ENCODE measurements at places on chromosomes 7 and 10.

DNA sequence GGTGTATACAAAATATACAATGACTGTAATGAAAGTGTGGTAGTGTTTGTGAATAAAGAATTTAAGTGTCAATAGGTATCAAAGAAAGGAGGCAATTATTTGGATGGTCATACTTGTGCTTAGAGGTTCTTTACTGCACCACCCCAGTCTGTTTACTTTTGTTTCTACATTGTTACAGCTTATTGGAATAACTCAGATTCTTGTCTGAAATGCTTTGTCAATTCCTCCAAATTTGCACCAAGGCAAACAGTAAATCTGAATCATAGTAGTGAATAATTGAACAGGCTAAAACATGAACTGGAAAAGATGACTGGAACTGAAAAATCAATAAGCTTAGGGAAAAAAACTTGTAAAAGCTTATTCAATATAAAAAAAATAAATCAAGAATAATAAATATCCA, 319.2 kb downstream of the EXOC4 start:
- DNase-seq, result no peak

DNA sequence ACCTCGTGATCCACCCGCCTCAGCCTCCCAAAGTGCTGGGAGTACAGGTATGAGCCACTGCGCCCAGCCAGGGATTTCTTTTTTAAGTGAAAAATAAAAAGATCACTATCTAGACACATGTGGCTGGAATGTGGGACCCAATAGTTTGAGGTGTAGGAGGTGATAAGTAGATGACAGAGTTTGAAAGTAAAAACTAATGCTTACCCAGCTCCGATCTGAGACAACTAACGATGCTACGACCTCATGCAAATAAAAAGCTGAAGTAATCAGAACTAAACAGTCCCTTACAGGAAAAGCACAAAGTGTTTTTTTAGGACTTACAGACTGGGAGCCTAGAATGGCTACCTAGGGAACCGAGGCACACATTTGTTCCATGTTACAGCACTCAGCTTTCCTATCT, 23.0 kb downstream of the PCGF6 start:
- no peak for DNase-seq

DNA sequence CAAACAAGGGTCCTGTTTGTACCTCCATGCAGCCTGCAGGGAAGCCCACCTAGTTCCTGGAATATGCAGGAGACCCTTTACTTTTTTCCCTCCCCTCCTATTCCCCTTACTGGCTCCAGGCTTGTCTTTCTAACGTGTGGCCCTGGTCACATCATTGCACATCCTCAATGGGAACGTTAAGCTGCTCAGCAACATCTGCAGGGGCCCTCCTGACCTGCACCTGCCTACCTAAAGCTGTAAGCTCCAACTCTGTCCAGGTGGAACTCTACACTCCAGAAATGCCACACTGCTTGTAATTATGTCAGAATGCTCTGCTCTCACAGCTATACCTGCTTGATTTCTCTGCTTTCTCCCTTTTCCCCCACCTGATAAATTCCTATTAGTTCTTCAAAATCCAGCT, 72.1 kb downstream of the ARMC3 start:
- DNase-seq, result peak; percentile 25

GRCh38 chr7:50852901-50853300, 70.2 kb upstream of the GRB10 start:
- DNase-seq, result no peak

DNA sequence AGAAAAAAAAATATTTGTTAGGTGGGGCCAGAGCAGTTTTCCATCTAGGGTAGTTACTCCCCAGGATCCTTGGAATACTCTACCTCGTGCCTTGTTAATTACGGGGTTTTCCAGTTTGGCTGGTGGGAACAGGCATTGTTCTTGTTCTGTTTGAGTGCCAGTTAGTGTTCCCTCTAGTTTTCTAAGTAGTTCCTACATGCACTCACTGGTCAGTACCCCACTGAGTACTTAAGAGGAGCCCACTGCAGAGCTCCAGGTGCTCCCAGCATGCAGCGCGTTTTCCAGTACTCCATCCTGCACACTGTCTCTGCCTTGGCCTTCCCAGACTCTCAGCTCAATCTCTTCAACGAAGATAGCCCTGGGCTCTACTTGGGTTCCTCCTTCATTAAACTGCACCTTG, 58.0 kb downstream of the AHCYL2 start:
- no peak for DNase-seq

- no peak for DNase-seq
These were observed 53.0 kb downstream of the CACUL1 start for GRCh38 chr10:118701529-118702323.

DNA sequence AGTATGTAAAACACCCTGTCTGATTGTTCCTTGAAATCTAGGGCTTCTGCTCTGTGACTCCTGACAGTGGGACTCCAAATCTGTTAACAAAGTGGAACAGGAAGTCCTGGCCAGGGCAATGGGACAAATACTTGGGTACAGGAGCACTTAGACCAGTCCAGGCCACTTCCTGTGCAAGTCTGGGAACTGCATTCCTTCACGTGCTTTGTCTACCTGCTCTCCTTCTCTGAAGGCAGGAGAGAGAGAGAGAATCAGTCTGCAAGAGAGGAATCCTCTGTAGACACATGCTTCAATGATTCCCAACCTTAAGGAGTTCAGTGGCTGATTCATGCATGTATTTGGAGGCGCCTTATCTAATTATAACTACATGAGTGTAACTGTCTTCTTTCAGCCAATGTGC, 530.2 kb downstream of the GATA3 start:
- no peak for DNase-seq

- no peak for DNase-seq
These were observed 1289.7 kb upstream of the SORCS1 start for GRCh38 chr10:108454224-108454623.

DNA sequence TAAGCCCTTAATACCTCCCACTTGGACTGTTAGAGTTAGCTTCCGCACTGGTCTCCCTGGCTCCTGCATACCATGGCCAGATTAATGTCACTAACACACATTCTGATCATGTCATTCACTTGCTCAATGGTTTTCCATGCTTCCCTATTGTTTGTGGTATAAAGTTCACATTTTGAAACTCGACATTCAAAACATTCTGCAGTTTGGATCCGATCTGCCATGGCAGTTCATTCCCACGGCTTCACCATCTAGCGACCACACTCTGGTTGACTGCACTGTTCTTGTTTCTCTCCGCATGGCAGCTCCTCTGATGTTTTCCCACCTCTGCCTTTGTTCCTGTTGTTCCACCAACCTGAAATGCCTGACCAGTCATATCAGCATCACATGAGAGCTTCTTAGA, 87.4 kb upstream of the WAC start:
- no peak for DNase-seq

GRCh38 chr10:52609071-52609470, 163.5 kb downstream of the MBL2 start:
- DNase-seq, result no peak

- no peak for DNase-seq
These were observed 64.2 kb upstream of the DKK1 start for GRCh38 chr10:52249850-52250395.

- DNase-seq, result no peak
These were observed 305.5 kb downstream of the GPR37 start for GRCh38 chr7:124460056-124460450.

- DNase-seq, result no peak
These were observed 75.1 kb downstream of the NHLRC2 start for GRCh38 chr10:113929522-113929921.

- no peak for DNase-seq
These were observed 218.6 kb upstream of the INHBA start for GRCh38 chr7:41921453-41921981.

DNA sequence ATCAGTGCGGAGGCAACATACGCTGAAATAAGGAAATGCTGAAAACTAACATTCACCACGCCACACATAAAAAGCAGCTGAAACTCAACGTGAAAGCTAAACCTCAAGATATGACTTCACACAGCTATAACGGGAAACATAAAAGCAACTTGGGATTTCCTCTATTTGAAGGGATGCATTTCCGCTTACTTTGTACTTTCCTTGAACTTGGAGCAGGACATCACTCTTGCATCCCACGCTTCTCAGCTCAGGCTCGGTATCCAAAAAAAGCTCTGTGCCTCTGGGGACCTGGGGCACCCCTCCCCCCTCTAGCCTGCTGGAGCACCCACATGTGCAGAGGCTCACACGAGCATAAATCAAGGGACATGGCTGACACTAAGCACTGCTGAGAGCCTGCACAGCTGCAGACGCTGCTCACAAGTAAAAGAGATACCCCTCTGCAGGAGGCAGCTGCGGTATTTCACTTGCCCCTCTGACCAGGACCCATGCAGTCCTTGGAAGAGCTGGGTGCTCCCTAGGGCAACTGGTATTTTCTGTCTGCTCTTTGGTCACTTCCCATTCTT, 34.2 kb downstream of the PARD3 start:
- no peak for DNase-seq

- DNase-seq, result no peak
These were observed 273.7 kb downstream of the SEMA3D start for GRCh38 chr7:84912993-84913635.

DNA sequence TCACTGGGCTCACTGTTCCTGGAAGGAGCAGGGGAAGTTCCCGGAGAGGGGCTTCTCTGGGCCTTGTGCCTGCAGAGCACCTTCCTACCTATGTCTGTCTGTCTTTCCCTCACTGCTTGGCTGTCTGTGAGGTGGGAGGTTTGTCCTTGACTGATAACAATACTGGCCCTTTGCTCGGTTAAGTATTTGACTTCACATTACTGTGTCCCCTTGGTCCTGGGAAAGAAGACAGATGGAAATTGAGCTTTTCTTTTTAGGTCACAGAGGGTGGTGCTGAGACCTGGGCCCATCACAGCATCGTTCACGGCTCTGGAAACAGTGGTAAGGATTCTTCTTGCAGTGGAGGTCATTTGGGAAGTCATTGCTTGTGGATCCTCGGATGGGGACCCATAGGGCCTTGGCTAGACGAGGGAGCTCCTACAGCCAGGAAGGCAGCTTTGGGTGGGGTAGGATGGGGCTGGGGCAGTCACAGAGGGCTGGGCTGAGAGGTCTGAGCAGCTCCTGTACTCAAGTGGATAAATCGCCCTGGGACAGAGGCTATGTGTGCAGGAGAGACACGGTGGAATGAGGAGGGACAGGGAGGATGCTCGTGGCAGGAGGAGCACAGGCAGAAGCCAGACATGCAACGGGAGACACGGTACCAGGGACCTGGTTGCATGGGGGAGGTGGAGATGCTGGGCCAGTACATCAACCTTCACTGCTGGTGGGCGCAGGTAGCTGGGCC, 450.2 kb downstream of the PLXNA4 start:
- no peak for DNase-seq

DNA sequence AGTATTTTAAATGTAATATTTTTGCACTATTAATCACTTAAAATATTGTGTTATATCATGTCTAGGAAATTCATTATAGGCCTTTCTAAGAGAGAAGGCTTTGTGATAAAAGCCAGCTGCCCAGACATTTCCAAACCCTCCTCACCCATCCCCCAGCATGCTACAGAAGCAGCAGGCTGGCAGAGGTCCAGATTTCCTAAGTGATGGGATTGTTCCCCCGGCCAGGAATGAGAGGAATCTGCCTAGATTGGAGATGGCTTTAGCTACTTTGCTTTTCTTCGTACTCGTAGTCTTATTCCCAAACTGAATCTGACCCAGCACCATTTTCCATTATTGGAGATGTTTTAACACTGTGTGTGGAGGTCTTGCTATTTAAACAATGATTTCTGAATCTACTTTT, 29.4 kb downstream of the CDK14 start:
- DNase-seq, result no peak

GRCh38 chr10:70699063-70699658, 26.9 kb downstream of the ADAMTS14 start:
- DNase-seq, result no peak

DNA sequence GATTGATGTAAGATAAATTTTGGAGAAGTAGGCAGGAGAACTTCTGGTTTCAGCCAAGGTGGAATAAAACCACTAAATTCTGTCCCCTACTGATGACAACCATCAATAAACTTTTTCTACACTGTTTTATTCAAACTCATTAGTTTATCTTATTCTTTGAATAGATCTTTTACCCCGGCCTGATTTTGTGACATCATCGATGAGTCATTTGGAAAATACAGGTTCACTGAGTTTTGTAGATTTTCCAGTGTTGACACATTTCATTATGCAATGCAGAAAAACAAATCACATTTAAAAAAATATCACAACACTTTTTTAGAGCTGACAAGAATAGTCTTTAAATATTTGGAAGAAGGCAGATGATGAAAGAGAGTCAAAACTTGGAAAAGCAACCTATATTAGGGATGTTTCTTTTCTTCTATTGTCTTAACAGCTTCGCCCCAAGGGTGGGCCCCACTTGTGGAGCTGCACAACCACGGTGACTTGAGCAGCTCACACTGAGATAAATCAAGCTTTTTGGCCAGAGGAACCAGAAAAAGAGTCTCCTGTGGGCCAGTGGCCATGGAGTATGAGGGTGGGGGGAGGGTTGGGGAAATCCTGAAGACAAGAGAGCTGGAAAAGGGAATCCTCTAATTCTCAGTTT, 112.8 kb downstream of the PTEN start:
- DNase-seq, result no peak

- DNase-seq, result no peak
These were observed 9.5 kb downstream of the SEPHS1 start for GRCh38 chr10:13338390-13339110.

DNA sequence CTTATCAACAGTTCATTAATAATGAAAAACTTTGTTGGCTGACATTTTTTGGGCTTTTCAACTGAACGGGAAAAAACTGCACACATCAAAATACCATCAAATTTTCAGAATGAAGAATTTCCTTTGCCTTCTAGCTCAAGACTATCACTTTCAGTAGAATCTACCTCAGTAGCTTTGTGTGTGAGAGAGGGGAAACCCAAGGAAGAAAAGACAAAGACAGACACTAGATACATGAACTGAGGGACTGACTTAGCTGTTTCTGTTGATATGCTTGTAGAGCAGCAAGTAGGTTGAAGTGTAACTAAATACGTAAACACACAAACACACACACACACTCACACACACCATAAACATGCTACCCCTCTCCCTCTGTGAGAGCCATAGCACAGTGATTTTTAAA, 257.1 kb downstream of the CDK14 start:
- no peak for DNase-seq

DNA sequence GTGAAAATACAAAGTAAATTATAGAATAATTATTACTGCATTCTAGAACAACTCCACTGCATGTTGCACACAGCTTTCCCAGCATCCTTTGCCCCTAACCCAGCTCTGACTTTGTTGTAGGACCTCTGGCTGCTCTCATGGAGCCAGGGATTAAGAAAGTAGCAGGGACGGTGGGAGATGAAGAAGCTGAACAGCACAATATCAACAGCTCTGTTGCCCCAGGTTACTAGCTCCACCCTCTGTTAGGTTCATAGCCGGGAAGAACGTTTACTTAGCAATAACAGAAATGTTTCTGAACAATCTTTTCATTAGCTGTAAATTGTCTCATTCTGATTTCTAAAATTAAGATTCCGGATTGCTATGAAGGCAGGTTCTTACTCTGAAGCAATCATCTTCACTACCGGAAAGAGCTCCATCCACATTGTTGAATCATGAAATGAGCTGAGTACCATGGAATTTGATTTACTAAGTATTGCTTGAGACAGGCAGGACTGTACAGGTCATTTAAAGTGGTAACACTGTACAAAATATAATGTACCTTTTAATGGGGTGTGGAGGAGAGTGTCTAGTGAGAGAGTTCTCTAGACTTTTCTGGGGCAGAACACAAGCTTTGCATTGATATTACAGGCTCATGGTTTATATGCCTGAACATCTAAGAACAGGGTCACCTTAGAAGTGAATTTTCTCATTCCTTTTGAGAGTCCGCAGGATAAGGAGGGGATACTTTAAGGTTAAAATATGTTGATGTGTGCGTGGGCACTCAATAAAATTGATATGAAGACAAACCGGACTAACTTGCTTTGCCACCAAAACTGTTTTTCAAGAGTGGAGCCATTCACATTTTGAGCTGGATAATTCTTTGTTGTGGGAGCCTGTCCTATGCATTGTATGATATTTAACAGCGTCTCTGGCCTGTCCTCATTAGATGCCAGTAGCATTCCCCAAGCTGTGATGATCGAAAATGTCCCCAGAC, 20.8 kb upstream of the RAB18 start:
- no peak for DNase-seq
